ENCODE measurements at places on chromosomes 16 and 17.
A peak's percentile ranks its signal among the peaks of the same experiment; 100 is the strongest.

- no peak for DNase-seq
Measured at GRCh38 chr16:89084411-89084810, 9.2 kb upstream of the ACSF3 start.

DNA sequence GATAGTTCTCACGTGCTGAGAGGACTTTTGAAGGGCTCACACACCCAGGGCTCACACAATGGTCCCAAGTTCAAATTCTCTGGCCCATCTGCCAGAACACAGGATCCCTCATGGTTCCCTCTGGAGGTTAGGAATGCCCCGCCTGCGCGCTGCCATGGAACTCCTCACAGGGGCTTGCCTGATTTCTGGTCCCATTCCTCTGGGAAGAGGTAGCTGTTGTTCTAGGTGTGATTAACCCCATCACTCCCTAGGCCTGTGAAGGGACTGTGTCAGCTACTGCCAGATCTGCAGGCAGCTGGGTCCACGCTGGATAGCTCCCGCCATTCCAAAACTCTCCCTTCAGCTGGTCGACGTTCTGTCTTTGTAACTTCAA is 2.3 kb upstream of the ARMC5 start:
- DNase-seq, result no peak

DNA sequence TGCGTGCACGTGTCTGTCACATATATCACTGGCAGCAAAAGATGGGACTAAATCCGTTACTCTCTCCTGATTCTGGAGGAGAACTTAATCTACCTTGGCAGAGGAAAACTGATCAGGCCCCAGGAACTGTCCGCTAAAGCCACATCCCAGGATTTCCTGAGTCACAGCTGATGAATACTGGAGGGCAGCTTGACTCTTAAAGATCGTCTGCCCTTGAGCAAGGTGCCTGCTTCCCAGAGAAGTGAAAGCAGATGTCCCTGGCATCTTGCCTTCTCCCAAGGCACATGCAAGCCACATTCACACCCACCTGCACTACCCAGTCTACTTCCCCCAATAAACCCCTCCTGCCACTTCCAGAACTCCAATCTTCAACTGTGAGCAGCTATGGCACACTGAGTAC is 99.8 kb downstream of the CPPED1 start:
- DNase-seq, result no peak

- DNase-seq, result peak; percentile 92
Measured at GRCh38 chr17:55641676-55642081, 81.0 kb downstream of the TMEM100 start.

DNA sequence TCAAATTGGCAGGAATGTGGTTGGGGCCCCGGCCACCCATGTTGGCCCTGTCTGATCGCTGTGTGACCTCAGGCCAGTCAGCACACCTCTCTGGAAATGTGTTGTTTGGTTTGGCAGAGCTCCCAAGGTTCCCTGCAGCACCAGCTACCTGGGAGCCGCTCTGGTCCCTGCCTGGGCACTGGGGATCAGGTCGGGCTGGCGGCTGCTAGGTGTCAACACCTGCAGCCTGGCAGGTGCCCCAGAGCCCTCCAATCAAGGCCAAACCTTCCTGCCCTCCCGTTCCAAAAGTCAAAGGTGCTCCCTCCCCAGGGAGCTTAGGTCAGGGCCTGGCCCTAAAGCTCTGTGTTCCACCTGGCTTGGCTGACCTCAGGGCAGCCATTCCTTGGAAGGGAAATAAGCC is 55.9 kb downstream of the ZDHHC7 start:
- no peak for DNase-seq

- DNase-seq, result peak; percentile 66
Measured at GRCh38 chr17:45370949-45371413, 54.2 kb upstream of the MAP3K14 start.

DNA sequence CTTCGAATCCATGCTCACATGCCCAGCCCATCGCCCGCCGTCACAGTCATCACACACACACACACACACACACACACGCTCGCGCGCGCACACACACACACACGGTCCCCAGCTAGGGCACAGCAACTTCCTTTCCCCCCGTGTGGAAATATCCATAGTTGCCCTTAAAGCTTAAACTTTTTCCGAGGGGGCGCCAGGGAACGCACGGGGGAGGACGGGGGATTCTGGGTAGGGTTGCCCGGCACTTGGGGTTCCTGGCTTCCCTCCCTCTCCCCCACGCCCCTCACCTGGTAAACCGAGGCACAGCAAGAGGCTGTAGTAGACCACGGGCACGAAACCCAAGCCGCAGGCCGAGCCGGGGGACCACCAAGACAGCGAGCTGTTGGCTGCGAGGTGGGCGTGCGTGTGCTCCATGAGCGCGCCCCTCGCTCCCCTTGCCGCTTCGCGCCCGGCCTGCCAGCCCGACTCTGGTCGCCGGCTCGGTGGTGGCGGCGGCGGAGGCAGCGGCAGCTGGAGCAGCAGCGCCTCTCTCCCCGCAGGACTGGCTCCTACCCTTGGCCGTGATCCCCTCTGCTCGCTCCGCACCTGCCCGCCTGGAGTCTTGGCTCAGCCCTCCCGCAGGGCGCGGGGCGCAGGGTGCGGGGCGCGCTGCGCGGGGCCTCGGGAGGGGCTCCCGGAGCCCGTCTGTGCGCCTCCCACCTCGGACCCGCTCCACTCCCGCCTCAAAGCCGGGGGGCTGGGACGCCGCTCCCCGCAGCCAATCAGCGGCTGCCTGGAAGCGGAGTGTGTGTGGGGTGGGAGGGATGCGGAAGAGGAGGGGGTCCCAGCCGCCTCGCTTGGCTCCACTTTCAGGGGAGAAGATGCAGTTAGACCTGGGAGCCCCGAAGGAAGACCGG is at the start of gene GPR139:
GPR139 (minus strand) TSS at position 688 of the 896 bp plus-strand sequence; CDS start at position 414, 274 bp downstream.
- peak; percentile 84 for DNase-seq
